ENCODE measurements at places on chromosomes 7 and 10. TPM values are rescaled to one million over a fixed set of nuclear protein-coding genes. Genes with fewer than 3 reads are reported as not detected.

Gene HOXA1
- 0.79 TPM for total RNA-seq

Gene PODXL
- 15.4 TPM for total RNA-seq

Gene MBL2
- 0.16 TPM for total RNA-seq

Gene EMX2
- total RNA-seq, result 1.9 TPM

Gene COX15
- total RNA-seq, result 45.8 TPM

Gene DEPP1
- total RNA-seq, result 84.9 TPM

Gene TMEM196
- total RNA-seq, result not detected

Gene GPRIN2
- 4.3 TPM for total RNA-seq

Gene HTR5A
- 0.87 TPM for total RNA-seq

Gene PAPOLB
- total RNA-seq, result 29.1 TPM

Gene GPR146
- total RNA-seq, result 14.4 TPM

Gene EFCAB10
- total RNA-seq, result 9.8 TPM

Gene EVX1
- 0.25 TPM for total RNA-seq
